Astrocyte (in vitro differentiated cells and primary cell): ENCODE measurements at places on chromosomes 2 and 18.

DNA sequence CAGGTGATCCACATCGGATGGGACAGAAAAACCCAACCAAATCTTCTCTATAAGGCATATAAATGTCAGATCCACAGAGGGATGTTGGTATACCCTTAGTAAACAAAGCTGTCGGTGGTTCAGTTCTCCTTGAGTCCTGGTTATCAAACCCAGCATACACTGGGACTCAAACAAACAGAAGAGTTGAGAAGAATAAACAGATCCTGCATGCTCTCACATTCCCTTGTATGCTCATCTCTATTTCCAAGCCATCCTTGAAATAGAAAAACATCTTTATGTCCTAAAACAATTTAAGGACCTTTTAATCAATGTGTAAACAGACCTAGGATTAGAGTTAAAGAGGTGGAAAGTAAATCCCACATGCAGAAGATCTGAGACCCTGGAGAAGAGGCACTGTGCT is 19.8 kb upstream of the HK2 start:
- DNase-seq = no peak

DNA sequence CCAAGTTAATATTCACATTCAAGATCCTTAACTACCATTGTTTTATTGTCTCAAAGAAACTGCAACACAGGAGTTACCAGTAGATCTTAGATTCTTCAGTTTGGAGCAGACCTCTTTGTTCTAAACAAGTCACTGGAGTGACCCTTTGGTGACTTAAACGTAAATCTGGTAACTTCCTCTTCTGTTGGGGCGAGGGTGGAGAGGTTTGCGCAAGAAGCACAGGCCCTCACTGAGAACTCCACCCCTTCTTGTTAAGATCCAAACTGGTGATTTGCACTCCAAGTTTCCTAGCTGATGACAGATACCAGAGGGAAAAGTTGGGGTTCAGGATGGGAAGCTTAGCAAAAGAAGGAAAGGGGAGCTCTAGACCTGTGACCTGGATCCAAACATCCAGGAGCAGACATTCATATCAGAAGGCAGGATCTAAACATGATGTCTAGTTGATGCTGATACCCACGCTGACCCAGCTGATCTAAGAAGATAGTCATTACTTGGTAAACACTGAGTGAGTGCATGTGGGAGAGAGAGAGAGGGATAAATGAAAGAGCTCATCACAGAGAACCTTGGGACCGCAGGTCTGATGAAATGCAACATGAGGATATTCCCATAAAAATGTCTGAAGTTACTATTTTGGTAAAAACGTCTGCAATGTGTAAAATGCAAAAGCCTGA is 256.0 kb downstream of the CDH20 start:
- no peak for DNase-seq

DNA sequence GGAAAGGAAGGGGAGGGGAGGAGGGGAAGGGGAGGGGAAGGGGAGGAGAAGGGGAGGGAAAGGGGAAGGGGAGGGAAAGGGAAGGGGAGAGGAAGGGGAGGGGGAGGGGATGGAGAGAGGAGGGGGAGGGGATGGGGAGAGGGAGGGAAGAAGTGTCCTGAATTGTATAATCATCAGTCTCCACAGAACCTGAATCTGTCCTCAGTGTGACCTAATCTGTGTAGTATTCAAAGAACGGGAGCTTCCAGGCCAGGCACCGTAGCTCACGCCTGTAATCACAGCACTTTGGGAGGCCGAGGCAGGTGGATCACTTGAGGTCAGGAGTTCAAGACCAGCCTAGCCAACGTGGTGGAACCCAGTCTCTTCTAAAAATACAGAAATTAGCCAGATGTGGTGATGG is 41.1 kb upstream of the CCDC150 start:
- no peak for DNase-seq

GRCh38 chr18:79486356-79487182 is 90.8 kb downstream of the NFATC1 start:
- DNase-seq = no peak

- peak; percentile 61 for DNase-seq
Measured at GRCh38 chr2:150485114-150485870, 2.2 kb downstream of the RND3 start.

DNA sequence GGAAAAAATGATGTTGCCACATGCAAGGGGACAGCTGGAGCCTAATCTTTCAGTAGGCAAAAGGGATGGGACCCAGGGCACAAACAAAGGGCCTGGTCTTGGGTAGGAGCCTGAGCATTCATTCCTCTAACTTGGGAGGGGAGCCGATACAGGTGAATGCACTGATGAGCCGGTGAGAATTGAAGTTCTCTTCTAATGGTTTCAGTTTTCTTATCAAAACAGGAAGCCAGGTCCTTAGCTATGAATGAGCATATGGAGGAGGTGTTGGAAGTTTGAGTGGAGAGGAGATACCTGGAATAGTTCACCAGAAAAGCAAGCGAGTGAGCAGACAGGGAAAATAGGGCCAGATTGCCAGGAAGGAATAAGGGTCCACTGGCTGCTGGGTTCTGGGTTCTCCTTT is 10.1 kb downstream of the DPP4 start:
- DNase-seq = no peak

- DNase-seq = no peak
Measured at GRCh38 chr2:54285451-54285850, 29.4 kb upstream of the TSPYL6 start.

DNA sequence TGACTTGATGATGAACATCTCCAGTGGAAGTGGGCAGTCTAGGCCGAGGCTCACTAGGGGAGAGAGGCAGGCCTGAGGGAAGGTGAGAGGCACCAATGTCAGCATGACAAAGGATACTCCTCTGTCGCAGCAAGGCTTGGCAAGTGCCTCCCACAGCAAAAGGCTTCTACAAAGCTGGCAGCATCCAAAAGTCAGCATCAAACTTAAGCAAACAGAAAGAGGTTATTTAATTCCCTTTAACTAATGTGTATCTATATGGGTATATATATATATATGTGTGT is 41.6 kb downstream of the NIFK start:
- no peak for DNase-seq

GRCh38 chr2:111698743-111699554 is 185.0 kb downstream of the ANAPC1 start:
- DNase-seq = peak; percentile 99

- DNase-seq = no peak
Measured at GRCh38 chr2:48069769-48070168, 163.5 kb upstream of the FBXO11 start.

GRCh38 chr2:38148501-38148900 is 72.5 kb upstream of the CYP1B1 start:
- DNase-seq = no peak

GRCh38 chr2:163553601-163554000 is 182.2 kb downstream of the FIGN start:
- DNase-seq = peak; percentile 36
